ENCODE measurements at places on chromosomes 1 and 21.
A peak's percentile ranks its signal among the peaks of the same experiment; 100 is the strongest.

DNA sequence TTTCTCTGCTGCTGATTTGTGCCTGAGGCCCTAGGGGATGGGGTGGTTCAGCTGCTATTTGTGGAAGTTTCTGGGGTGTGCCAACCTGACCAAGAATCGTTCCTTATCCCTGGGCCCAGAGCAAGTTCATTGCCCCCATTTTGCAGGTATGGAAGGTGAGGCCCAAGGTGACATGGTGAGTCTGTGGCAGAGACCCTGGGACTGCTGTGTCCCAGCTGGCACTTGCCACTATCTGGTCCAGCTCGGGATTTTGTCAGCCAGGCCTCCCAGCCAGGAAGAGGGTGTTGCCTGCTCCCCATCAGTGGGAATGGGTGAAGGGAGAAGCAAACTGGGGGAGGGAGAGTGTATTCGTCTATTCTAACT lies 18.9 kb upstream of the LRP8 start:
- DNase-seq, result no peak
- H3K4me1 ChIP-seq, result peaks cover 5% of the 10 kb centered on the region
- no peaks in the 10 kb centered on the region for H3K36me3 ChIP-seq
- H3K27me3 ChIP-seq, result no peaks in the 10 kb centered on the region

DNA sequence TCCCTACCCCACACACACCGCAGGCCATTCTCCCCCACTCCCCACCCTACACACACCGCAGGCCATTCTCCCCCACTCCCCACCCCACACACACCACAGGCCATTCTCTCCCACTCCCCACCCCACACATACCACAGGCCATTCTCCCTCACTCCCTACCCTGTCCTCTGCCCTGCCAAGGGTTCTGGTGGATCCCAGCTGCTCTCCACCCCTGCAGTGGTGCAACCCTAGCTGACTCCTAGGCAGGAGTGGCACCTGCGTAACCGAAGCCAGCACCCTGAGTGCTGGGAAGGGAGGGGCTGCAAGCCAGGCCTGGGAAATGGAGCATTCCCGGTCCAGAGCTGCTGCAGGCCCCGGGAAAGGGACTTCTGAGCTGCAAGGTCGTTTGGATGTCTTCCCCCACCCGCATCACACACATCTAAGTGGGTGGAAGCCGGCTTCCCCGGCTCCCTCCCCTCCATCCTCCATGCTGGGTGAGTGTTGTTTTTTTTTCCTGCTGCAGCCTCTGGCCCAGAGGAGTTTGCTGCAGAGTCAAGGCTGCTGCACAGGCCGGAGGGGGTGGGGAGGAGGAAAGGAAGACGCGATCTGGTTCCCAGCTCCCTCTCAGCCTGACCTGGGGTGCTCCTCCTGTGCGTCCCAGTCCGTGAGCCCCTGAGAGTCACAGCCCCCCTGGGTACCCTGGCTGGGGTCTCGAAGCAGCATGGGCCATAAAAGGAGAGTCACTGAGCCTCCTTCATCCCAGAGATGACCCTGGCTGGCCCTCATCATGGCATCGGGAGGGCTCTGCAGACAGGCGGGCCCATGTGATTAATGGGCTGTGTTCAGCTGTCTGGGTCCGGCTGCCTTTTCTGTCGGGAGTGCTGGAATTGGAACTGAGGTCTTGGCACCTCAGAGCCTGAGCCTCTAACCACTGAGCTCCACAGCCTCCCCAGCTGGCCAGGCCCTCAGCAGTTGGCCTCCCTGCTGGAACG lies 16.1 kb downstream of the H6PD start:
- peaks cover 17% of the 10 kb centered on the region for H3K4me1 ChIP-seq
- no peak for DNase-seq
- peaks cover 12% of the 10 kb centered on the region for H3K36me3 ChIP-seq
- H3K27ac ChIP-seq, result no peak overlapping the region
- no peak overlapping the region for H3K4me3 ChIP-seq

DNA sequence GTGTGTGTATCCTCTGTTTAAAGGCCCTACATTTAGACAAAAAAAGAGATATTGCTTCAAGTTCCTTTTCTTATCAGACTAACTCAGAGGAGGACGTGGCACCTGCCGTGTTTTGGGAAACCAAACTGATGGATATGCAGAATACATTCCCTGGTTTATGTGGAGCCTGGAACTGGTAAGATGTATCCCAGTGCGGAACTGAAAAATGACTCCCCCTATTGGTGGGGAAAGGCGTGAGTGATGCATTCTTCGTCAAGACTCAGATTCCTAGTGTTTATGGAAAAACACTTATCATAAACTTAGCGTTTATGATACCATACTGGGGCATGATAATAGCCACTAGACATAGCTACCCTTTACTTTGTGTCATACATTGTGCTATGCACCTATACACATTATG lies 154.2 kb downstream of the ZNF326 start:
- H3K27ac ChIP-seq, result no peak overlapping the region
- peaks cover 13% of the 10 kb centered on the region for H3K27me3 ChIP-seq
- no peaks in the 10 kb centered on the region for H3K36me3 ChIP-seq
- DNase-seq, result no peak
- H3K4me3 ChIP-seq, result no peak overlapping the region
- no peaks in the 10 kb centered on the region for H3K4me1 ChIP-seq

GRCh38 chr1:174850726-174851125 lies 149.0 kb upstream of the CACYBP start:
- H3K27me3 ChIP-seq, result no peaks in the 10 kb centered on the region
- no peak overlapping the region for H3K27ac ChIP-seq
- no peaks in the 10 kb centered on the region for H3K36me3 ChIP-seq
- H3K4me1 ChIP-seq, result no peaks in the 10 kb centered on the region

DNA sequence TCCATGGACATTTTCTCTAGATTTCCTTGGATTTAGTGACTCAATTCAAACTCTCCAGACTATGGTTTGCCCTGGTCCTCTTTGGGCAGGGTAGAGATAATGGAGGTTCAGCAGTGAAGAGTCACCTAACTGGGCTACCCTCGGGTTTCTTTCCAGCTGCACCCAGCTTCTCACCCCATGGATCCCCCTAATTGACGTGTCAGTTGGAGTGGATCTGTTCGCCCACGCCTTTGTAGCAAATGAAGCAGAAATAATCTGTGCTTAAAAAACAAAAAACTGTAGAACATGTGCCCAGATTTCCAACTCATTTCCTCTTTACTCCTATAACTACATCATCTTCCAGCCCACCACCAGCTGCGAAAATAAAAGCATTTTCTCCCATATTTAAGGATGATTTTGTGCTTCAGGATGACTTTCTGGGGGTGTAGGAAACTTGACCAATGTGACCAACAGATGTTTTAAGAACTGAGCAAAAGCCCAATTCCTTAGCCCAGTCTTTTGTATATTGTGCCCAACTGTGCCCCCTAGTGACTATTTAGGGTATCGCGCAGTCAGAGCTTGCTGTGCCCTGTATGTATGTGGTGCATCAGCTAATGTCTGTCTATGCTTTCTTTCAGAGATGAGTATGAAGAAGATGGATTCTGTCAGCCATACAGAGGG lies 66.5 kb upstream of the UBE2U start:
- no peak overlapping the region for H3K4me3 ChIP-seq
- H3K27ac ChIP-seq, result no peak overlapping the region
- no peaks in the 10 kb centered on the region for H3K27me3 ChIP-seq
- peak; percentile 44 for DNase-seq
- no peaks in the 10 kb centered on the region for H3K36me3 ChIP-seq
